ENCODE measurements at places on chromosomes 16 and 17.
A peak's percentile ranks its signal among the peaks of the same experiment; 100 is the strongest.

DNA sequence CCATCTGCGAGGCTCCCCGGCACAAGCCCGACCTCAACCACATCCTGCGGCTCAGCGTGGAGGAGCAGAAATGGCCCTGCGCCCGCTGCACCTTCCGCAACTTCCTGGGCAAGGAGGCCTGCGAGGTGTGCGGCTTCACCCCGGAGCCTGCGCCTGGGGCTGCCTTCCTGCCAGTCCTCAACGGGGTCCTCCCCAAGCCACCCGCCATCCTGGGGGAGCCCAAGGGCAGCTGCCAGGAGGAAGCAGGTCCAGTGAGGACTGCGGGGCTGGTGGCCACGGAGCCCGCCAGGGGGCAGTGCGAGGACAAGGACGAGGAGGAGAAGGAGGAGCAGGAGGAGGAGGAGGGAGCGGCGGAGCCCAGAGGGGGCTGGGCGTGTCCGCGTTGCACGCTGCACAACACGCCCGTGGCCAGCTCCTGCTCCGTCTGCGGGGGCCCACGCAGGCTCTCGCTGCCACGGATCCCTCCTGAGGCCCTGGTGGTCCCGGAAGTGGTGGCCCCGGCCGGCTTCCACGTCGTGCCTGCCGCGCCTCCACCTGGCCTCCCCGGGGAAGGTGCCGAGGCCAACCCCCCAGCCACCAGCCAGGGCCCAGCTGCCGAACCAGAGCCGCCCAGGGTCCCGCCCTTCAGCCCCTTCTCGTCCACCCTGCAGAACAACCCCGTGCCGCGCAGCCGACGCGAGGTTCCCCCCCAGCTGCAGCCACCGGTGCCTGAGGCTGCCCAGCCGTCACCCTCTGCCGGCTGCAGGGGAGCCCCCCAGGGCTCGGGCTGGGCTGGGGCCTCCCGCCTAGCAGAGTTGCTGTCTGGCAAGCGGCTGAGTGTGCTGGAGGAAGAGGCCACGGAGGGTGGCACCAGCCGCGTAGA, 13.1 kb upstream of the PRR35 start:
- peak; percentile 75 for DNase-seq
- no peaks in the 10 kb centered on the region for H3K27me3 ChIP-seq
- peak overlapping the region; percentile 28 for H3K4me3 ChIP-seq
- no peak overlapping the region for H3K27ac ChIP-seq
- H3K36me3 ChIP-seq = peaks cover 3% of the 10 kb centered on the region

DNA sequence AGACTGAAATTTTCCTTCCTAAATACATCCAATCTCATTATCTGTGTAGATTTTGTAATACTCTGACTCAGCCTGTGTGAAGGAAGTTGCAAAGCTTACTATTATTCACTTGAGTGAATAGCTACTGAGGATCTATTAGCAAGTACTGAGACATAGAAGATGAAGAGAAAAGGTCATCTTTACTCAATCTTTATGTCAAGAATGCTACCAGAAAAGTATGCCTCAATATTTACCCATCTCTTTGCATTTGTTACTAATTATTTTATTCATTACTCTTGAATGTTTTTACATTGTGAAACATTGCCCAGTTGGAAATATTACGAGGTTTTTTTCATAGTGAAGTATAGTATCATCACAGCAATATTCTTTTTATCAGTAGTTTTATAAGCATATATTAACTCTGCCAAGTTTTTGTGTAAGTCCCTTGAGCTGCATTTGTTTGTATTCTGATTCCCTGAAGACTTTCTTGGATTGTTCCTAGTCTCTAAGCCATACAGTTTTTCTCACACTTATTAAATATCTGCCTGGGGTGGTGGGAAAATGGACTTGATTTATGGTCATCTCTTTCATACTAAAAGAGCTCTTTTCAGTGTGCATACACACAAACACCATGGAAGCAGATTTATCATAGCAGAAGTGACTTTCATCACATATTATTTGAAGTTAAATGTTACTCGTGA, 110.4 kb downstream of the MRTFB start:
- H3K36me3 ChIP-seq = no peaks in the 10 kb centered on the region
- no peaks in the 10 kb centered on the region for H3K27me3 ChIP-seq
- H3K4me1 ChIP-seq = no peaks in the 10 kb centered on the region
- no peak overlapping the region for H3K4me3 ChIP-seq

DNA sequence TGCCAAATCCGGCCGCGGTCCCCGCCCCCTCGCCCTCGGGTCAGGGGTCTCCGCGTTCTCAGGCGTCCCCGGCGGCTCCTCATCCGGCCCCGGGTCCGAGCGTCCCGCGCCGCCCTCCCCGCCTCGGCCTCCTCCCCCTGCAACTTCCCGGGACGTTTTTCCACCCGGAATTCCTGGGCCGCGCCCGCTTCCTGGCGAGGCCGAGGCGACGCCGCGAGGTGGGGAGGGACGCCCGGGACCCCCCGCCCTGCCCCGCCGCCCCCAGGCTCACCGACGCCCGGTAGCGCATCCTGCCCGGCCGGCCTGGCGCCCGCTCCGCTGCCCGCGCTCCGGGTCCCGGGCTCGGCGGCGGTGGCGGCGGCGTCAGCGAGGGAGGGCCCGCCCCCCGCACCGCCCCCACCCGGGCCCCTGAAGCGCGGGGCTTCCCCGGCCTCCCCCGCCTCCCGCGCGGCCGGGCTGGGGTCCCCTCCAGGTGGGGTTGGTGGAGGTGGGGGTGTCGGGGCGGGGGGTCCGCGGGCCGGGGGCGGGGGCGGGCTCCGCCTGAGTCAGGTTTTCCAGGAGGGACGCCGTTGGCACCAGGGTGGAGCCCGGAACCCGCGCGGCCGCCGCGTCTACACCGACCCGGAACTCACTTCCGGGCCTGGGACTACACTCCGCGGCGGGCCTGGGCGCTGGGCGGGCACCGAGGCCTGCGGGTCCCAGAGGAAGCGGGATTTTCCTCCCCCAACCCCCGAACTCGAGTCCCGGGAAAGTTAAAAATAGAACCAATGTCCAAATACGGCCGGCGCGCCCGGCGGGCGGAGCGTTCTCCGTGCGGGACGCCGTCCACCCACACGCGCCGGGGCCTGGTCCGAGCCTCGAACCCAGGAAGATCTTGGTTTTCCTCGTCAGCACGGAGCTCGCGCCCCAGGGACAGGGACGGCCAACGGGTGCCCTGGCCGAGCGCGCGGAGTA, 6.8 kb downstream of the MYO1C start:
- DNase-seq = peak; percentile 64
- no peaks in the 10 kb centered on the region for H3K36me3 ChIP-seq
- H3K27me3 ChIP-seq = no peaks in the 10 kb centered on the region
- peak overlapping the region; percentile 96 for H3K27ac ChIP-seq
- peak overlapping the region; percentile 72 for H3K4me3 ChIP-seq

DNA sequence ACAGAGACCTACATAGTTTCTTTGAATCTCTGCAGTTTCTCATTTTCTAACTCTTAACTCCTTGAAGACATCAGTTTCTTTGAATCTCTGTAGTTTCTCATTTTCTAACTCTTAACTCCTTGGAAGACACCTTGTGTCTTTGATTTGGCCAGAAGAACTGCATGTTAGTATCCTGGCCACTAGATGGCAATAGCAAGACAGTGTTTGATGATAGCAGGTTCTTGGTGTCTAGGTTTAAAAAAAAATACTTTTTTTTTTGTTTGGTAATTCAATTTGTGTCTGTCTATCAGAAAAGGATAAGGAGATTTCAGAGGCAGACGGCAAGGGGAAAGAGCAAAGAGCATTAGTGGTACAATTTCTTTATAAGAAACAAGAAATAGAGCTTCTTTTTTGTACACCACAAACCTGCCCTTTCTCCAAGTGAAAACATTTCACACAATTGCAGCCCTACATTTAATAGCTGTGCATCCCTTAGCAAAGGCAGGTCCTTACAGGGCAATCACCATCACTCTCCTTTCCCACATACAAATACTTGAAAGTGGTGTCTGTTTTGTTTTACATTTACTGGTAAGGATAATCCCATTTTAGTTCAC, 1324.9 kb upstream of the CDH8 start:
- no peaks in the 10 kb centered on the region for H3K36me3 ChIP-seq
- no peak for DNase-seq
- H3K27ac ChIP-seq = no peak overlapping the region

DNA sequence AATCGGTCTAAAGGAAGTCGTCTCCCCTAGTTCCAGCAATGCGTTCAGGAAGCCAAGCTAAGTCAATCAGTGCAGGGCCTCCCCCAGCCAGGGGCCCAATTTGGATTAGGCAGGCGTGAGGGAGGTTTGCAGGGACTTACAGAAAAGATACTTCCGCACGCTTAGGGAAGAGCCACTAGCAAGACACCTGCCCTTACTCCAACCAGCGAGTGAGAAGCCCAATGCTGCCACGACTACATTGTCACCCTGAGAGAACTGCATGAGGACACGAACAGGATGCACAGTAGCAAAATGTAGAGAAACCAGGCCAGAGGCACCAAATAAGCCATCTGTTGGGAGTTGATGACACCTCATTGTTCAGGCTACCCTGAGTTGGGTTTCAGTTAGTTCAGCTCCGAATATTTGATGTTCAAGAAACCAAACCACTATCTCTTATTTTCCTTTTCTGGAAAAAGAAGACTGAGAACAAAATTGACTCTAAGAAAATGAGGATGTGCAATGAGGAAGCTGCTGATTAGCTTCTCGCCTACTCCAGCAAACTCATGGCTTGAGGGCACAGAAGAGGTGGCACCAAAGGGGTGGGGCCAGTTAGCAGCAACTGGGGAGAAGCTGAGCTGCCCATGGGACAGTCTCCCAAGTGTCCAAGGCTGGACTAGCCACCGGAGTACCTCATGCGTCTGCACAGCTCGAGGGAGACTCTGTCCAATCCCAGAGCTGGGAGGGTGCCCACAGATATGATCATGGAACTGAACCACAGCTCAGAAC, 29.3 kb downstream of the TK2 start:
- H3K27ac ChIP-seq = peak overlapping the region; percentile 86
- no peaks in the 10 kb centered on the region for H3K27me3 ChIP-seq
- peaks cover 29% of the 10 kb centered on the region for H3K4me1 ChIP-seq
- no peaks in the 10 kb centered on the region for H3K36me3 ChIP-seq
- H3K4me3 ChIP-seq = no peak overlapping the region
- DNase-seq = no peak

- no peaks in the 10 kb centered on the region for H3K27me3 ChIP-seq
- DNase-seq = peak; percentile 78
- H3K4me3 ChIP-seq = peak overlapping the region; percentile 32
- H3K36me3 ChIP-seq = no peaks in the 10 kb centered on the region
Measured at GRCh38 chr16:10558746-10559641, 21.4 kb downstream of the EMP2 start.

- DNase-seq = no peak
- peaks cover 10% of the 10 kb centered on the region for H3K4me1 ChIP-seq
- peak overlapping the region; percentile 83 for H3K27ac ChIP-seq
- no peak overlapping the region for H3K4me3 ChIP-seq
- no peaks in the 10 kb centered on the region for H3K36me3 ChIP-seq
Measured at GRCh38 chr17:64355536-64356303, 34.9 kb downstream of the PECAM1 start.

DNA sequence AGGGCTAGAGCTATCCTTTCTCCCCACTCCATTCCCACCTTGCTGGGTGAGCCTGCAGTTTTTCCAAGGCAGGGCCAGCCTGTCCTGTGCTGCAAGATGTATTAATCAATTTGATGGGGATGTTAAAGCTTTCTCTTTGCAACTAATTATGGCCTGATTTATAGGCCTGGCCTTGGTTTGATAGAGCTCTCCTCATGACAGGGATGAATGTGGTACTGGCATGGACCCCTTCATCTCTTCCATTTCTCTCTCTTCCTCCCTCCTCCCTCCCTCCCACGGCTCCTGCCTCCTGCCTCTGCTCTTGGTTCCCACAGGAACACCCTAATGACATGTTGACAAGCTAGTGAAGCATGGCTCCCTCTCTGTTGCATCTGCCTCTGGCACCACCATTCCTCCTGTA, 47.2 kb upstream of the SKAP1 start:
- H3K4me3 ChIP-seq = no peak overlapping the region
- H3K27me3 ChIP-seq = no peaks in the 10 kb centered on the region
- H3K4me1 ChIP-seq = no peaks in the 10 kb centered on the region
- no peaks in the 10 kb centered on the region for H3K36me3 ChIP-seq
- DNase-seq = no peak

GRCh38 chr17:42422958-42423712, at the start of gene CAVIN1:
Gene CAVIN1, minus strand, starts transcription at chr17:42423256. Its CDS starts 159 bp downstream, at chr17:42423097.
- H3K4me1 ChIP-seq = no peaks in the 10 kb centered on the region
- H3K36me3 ChIP-seq = no peaks in the 10 kb centered on the region
- DNase-seq = peak; percentile 96
- H3K27me3 ChIP-seq = no peaks in the 10 kb centered on the region
- H3K4me3 ChIP-seq = peak within 1 kb of the TSS; percentile 98

DNA sequence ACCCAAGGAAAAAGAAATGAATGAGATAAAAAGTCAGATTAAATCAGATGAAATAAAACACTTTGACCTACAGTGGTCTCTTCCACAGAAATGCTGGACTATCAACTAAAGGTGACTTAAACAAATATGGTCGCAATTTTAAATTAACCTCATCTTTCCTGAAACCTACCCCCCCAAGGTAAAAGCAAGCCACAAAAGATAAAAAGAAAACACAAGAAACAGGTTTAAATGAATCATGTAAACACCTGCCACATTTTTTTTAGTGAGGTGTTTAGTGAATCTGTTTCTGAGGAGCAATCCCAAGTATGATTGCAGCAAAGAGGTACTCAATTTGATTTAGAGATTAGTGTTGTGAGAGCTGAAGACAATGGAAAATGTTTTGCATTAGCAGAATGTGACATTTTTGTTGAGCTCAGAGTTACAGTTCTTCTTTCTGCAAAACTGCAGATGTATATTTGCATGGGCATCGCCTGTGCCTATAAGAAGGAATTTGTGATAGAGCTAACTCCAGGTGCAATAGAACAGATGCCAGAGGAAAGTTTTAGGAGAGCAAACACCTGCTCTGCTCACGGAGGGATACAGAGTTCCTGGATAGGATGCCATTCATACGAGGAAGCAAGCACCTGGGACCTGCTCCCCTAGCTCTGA, 3.4 kb upstream of the MMD start:
- H3K27ac ChIP-seq = no peak overlapping the region
- H3K4me3 ChIP-seq = no peak overlapping the region
- DNase-seq = no peak
- peaks cover 4% of the 10 kb centered on the region for H3K27me3 ChIP-seq
- no peaks in the 10 kb centered on the region for H3K36me3 ChIP-seq

All from breast epithelium (tissue), 4 donors.